ENCODE measurements at places on chromosomes 5 and 9.

- no peak for DNase-seq
Measured at GRCh38 chr9:87494970-87495471, 2.6 kb upstream of the DAPK1 start.

DNA sequence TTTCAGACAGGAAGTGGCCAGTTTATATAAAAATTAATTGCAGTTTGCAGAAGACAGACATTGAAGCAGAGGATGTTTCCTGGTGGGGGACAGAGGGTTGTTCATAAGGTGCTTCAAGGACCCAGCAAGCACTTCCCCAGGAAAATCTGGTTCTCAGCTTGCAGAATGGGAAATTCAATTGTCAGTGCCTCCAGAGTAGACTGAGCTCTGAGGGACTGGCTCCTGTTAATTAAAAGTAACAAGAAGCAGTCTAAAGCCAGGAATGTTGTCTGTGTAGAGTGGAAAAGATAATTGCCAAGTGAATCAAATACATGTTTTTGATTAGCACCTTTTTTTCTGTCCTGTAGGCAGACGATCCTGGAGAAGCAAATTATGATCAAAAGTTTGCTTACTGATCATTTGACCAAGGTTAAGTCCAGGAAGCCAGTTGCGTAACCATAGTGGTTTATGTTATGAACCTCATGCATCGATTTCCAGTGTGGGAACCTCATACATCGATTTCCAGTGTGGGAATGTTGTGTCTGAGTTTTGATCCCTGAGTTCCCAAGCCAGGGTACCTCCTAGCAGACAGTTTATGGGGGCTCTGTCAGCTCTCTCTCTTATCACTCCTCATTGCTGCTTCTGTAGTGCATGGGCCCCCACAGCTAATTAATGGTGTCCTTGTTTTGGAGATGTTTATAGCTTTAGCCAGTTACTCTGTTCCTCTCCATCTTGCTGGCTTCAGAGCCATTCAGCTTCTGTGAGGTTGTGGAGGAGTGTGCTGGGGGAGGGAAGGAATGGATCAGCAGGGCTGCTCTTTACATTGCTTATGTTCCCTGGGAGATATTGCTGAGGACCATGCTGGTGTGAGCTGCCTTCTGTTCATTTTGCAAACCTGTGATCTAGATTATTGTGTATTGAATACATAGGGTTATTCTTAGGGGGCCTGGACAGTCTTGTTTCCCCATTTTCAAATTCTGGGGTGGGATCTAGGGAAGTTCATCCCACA is 17.1 kb downstream of the MSANTD3 start:
- no peak for DNase-seq

DNA sequence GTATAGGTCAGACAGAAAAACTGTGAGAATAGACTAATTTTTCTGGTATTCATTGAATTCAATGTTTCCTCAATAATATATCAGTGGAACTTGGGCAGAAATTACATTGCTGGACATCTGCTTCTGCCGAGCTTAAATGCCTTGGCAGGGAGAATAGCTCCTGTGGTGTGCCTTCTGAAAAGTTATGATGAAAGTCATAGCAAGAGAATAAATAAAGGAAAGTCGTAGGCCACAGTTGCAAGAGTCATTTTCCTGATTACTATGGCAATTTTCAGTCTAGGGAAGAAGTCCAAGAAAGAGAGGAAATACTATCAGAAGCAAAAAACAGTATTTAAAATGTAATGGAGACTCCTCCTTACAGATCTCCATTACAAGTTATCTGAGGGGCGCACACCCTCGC is 1596.1 kb upstream of the WWC1 start:
- no peak for DNase-seq

DNA sequence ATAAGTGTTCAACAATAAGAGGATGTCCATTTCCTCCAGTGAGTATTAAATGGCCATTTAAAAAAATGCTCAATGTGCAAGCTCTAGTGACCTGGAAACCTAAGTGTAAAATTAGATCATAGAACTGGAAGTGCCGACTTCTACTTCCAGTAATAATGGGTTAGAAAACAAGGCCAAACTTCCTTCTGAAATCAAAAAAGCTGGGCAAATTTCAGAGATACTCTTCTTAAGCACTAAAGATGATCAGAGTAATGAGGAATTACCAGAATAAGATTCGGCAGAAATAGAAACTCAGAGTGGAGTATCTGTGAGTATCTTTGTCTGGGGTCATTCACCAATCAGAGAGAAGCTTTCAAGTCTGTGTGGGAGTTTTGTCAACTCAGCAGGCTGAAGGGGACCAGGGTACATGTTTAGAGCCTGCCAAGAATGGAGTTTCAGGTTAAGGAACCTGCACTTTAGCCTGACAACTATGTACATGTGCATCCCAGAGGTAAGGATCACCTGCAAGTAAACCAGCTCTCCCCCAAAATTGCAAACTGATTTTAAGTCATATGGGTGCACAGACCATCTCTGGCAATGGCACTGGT is 17.1 kb downstream of the FCN2 start:
- DNase-seq, result no peak

GRCh38 chr5:128304088-128304487 is 220.5 kb downstream of the SLC12A2 start:
- no peak for DNase-seq

DNA sequence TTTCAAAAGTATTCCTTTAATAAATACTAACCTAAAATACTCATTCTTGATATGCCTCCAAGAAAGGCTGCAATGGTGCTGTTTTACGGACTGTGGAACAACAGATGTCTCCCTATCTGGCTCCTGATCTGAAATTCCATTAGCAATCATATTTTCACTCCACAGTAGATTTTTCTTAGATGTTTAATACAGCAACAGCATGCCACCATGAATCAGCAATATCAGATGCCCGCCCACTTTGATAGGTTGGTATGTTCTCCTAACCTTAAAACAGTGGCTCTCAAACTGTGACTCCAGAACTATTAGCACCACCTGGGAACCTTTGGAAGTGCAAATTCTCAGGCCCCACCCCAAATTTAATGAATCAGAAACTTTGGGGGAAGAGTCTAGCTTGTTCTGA is 110.2 kb downstream of the MLLT3 start:
- DNase-seq, result no peak

GRCh38 chr9:118670011-118670953 is 699.0 kb downstream of the BRINP1 start:
- no peak for DNase-seq

DNA sequence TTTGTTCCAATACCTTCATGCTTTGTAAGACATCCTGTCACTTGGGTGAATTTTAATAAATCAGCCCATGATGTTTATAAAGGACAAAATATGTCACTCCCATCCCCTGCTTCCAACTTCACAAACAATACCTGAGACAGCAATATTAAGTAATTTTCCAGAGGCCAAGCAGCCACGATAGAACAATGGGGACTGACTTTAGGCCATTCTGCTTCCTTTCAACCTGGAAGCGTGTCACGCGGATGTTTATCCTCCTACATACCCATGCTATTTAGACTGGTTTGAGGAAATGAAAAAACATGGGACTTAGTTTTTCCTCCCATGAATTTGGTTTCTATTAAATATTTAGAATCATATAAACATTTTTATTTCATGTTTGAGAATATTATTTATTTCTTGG is 82.9 kb downstream of the GRAMD2B start:
- DNase-seq, result no peak

- no peak for DNase-seq
Measured at GRCh38 chr5:126360467-126360866, 62.7 kb upstream of the GRAMD2B start.

- DNase-seq, result no peak
Measured at GRCh38 chr5:136396886-136397285, 31.5 kb upstream of the TRPC7 start.

DNA sequence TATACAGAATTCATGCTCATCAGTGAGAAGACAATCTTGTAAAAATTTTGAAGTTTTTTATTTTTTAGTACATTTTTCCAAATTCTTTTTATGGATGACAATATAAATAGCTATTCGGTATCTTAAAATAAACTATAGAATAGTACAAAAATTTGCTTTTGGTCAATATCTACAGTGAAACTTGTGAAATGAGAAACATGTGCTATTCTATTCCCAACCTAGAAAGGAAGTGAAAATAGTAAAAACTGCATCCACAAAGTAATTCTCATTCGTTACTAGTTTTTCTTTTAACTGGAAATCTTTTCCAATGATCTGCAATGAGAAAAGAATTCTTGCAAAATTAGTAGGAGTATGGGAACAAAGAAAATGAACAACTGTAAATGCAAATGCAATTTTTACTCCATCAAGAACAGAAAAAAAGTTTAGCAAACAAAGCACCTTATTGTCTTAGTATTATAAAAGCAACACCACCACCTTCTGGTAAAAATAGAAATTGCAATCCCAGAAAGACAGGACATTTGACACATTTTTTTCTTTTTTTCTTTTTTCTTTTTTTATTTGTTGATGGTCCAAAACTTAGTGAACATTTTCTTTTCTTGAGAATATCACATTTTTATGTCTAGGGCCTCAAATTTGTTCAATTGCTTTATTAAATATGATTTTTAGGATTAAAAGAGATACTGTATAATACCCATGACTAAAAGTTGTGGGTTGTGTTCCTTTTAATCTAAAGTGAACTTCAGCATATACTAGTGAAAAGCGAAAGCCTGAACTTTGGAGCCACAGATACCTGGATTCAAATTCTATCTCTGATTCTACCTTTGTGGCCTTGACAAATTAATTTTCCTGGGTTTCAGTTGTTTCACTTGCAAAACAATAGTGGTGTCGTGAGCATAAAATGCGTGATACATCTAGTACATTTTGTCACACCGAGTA is 72.3 kb downstream of the SLCO4C1 start:
- no peak for DNase-seq

- DNase-seq, result no peak
Measured at GRCh38 chr5:111755942-111756381, 1.0 kb downstream of the NREP start.

DNA sequence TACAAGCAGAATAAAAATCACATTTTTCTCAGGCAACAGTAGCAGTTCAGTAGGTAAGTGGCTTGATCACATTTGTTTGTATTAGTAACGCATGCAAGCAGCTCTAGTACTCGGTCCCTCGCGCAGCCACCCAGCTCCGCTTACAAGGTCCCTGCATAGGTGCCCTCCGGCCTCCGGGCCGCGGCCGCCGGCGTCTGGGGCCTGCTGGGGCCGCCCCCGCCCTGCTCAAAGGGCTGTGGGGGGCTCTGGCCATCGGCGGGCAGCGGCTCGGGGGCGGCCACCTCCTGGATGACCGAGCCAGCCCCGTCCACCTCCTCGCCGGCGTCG is 50.2 kb upstream of the UBAC1 start:
- DNase-seq, result no peak

DNA sequence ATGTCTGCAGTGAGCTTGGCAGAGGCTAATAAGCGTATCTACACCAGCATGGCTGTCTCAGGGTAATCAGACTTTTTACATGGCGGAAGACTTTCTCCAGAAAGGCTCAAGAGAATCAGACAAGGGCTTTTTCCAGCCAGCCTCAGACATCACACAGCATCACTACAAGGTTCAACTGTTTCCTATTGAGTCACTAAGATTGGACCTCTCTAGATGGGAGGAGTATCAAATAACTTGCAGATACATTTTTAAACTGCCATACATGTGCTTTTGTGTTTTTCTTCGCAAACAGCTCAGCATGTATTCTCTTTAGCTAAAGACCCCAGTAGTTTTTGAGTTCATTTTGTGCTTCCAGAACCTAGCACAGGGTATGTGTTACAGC is 22.9 kb upstream of the PIK3R1 start:
- DNase-seq, result no peak

DNA sequence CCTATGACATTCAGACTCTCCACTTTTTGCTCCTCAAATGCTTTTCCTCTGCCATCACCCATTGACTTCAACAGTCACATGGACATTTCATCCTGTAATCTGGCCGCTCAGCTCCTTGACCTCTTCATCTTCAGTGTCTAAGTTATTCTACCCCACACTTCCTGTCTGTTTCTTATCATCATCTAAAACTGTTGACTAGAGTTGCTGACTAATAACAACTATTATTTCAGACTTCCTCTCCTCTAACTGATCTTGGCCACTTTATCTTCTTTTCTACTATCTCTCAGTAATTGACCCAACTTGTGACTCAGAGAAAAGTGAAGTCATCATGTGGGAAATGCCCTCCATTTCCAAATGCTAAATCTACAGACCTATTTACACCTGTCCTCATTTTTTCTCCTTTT is 254.7 kb upstream of the TRPC7 start:
- DNase-seq, result no peak

DNA sequence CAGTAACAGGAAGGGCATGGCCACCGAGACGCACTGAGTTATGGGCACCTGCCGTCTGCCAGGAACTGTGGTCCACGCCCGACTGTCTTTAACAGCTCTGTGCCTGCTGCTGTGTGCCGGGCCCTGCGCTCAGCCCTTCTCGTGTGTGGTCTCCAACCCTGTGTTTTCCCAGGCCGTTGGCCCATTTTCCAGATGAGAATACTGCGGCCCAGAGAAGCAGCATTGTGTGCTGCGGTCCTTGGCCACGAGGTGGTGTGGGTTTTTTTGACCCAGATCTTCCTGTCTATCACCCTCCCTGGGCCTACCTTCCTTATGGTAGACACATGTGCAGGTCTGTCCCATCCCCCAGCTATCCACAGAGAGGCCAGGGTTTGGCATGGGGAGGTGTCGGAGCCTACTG is 47.0 kb downstream of the RXRA start:
- DNase-seq, result no peak

DNA sequence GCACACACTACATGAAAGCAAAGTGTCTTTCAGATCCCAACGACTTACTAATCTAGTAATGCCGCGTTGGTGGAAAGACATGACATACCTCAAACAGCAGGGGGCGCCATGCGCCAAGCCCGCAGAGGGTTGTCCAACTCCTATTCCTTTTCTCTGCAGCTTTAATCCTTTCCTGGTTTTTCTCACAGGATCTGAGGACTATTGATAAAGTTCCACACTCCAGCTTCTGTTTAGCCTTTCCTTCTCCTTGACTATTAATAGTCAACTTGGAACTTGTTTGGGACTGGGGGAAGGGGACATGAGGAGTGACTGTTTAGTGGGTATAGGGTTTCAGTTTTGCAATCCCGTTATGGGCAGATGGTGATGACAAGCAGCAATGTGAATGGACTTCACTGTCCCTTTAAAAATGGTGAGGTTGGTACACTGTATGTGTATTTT is 62.9 kb downstream of the OTULIN start:
- peak; percentile 59 for DNase-seq

Data from activated CD4-positive, alpha-beta T cell treated with anti-CD3 and anti-CD28 coated beads for 1 hour (primary cell).